GM23338 (cell line): ENCODE measurements at places on chromosomes 7 and 10. TPM values are rescaled to one million over a fixed set of nuclear protein-coding genes. Genes with fewer than 3 reads are reported as not detected.

DNA sequence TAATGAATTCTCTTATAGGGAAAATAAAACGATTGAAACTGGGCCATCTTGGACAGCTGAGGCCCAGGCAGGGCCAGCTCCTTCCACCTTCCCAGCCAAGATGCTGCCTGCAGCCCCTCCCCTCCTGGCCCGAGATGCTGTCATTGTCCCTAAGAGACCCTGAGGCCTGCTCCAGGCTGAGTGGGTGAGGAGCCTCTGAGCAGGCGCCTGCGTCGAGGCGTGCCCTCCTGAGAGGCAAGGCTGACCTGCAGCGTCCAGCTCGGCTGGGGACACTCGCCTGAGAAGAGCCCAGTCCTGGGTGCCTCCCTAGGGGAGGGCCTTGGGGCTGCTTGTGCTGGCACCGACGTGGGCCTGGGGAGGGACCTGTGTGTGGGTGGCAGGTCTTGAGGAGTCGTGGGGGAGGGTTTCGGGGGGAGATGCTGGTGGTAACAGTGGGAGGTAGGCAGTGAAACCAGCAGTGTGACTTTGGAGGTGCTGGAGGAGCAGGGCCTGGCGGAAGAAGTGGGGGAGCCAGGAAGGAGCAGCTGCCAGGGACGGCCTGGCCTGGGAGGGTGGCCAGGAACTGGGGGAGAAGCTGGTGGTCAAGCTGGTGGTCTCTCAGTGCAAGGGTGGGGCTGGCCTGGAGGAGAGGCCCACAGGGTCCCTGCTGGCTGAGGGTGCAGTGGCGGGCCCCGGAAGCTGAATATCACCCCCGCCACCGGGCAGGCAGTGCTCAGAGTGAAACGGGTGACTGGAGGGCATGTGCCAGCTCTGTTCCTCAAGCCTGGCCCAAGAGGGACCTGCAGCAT, 7.9 kb downstream of the GPR146 start:
- DNase-seq: no peak
- H3K4me1 ChIP-seq: peaks cover 8% of the 10 kb centered on the region; the same call in 1 of the 2 replicates
- no peak overlapping the region for H3K4me3 ChIP-seq
- no peaks in the 10 kb centered on the region for H3K27me3 ChIP-seq
- H3K36me3 ChIP-seq: no peaks in the 10 kb centered on the region
- peak overlapping the region; percentile 32; the same call in 1 of the 2 replicates for H3K27ac ChIP-seq

FXYD4 gene
- not detected in 2 replicates for polyA plus RNA-seq

DNAJC9 gene
- polyA plus RNA-seq: 23.6 and 31.0 TPM in 2 replicates

GRCh38 chr10:45433716-45434469, 59.9 kb downstream of the ALOX5 start:
- H3K27me3 ChIP-seq: no peaks in the 10 kb centered on the region
- H3K4me3 ChIP-seq: no peak overlapping the region
- no peak for DNase-seq
- no peaks in the 10 kb centered on the region for H3K36me3 ChIP-seq
- no peak overlapping the region for H3K27ac ChIP-seq
- H3K4me1 ChIP-seq: 0 out of 2 replicates have a peak, but pooled peaks cover 14% of the 10 kb centered on the region

GRCh38 chr7:151046603-151047573, 1.4 kb upstream of the ASIC3 start:
- peaks cover 22% of the 10 kb centered on the region for H3K27me3 ChIP-seq
- no peaks in the 10 kb centered on the region for H3K36me3 ChIP-seq
- no peak overlapping the region for H3K27ac ChIP-seq
- H3K4me3 ChIP-seq: no peak overlapping the region

GRCh38 chr7:112167147-112167546, 39.1 kb downstream of the DOCK4 start:
- H3K27me3 ChIP-seq: no peaks in the 10 kb centered on the region
- H3K36me3 ChIP-seq: no peaks in the 10 kb centered on the region
- peaks cover 18% of the 10 kb centered on the region for H3K4me1 ChIP-seq
- DNase-seq: no peak

GRCh38 chr7:24793982-24794648, 36.9 kb upstream of the GSDME start:
- H3K4me1 ChIP-seq: no peaks in the 10 kb centered on the region
- H3K27me3 ChIP-seq: no peaks in the 10 kb centered on the region
- H3K36me3 ChIP-seq: no peaks in the 10 kb centered on the region
- no peak overlapping the region for H3K27ac ChIP-seq
- no peak for DNase-seq

DNA sequence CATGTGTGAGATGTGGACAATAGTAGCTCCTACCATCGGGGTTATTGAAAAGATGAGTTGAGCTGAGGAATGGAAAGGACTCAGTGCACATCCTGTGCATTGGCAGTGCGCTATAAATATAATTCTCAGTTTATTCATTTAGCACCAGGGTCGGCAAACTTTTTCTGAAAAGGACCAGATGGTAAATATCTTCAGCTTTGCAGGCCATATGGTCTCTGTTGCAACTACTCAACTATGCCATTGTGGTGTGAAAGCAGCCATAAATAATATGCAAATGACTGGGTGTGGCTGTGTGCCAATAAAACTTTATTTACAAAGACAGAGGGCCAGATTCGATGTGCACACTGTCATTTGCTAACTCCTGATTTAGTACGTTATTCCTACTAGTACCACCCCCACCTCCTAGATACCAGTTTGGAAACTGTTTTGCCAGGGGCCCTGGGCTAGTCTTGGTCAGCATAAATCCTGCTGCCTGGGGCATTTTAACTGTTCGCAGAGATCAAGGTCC, 422.9 kb upstream of the MKI67 start:
- H3K4me3 ChIP-seq: no peak overlapping the region
- no peaks in the 10 kb centered on the region for H3K36me3 ChIP-seq
- H3K27me3 ChIP-seq: no peaks in the 10 kb centered on the region

DNA sequence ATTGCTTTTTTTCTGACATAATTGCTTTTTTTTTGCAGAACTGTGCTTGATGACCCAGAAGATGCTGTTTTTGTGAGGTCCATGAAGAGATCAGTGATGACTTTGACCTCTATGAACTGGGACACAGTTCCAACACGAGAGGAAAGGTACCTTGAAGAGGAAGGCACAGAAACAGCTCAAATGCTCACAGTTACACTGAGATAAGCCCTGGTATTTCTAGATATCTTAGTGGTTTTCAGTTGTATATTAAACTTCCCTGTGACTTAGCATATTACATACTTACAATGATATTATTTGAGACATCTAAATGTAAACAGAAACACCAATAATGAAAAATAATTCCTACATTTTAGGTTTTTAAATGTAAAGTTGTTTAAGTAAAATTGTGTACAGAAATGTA, 54.7 kb downstream of the LRRC72 start:
- DNase-seq: no peak
- no peaks in the 10 kb centered on the region for H3K27me3 ChIP-seq
- H3K4me1 ChIP-seq: no peaks in the 10 kb centered on the region
- H3K27ac ChIP-seq: no peak overlapping the region
- H3K4me3 ChIP-seq: no peak overlapping the region

CHAT gene
- polyA plus RNA-seq: not detected in 2 replicates

DNA sequence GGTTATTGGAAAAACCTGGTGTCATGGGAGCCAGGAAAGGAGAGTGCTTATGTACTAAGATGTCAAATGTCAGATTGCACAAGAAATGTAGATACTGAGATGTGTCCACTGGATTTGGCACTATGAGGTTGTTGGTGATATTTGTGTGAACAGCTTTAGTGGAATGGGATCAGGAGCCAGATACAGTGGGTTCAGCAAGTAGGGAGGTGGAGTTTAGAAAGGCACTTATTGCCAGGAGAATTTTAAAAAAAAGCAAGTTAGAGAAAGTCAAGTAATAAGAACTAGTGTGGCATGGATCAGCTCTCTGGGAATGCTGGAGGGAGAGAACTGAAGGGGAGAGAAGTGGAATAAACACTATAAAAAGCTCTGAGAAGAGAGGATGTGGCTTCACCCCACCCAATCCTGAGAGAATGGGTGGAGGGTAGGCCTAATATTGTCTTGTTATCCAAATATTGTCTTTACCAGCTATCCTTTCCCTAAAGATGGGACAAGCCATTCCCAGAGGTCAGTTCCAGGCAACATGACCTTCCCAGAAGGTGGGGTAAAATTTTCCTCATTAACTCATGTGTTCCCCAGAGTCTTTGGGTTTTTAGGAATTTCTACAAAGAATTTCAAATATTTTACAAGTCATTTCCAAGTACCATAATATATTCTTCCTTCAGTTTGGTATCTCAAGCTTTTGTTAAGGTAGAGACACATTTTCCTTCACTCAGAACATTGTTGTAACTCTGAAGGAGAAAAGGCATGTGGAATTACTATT, 42.3 kb downstream of the ENTPD1 start:
- H3K36me3 ChIP-seq: 0 out of 2 replicates have a peak, but pooled peaks cover 6% of the 10 kb centered on the region
- H3K4me1 ChIP-seq: no peaks in the 10 kb centered on the region
- H3K27me3 ChIP-seq: no peaks in the 10 kb centered on the region
- no peak overlapping the region for H3K27ac ChIP-seq
- no peak for DNase-seq
- H3K4me3 ChIP-seq: no peak overlapping the region

GPC2 gene
- 9.8 and 10.7 TPM in 2 replicates for polyA plus RNA-seq

- H3K36me3 ChIP-seq: no peaks in the 10 kb centered on the region
- peaks cover 20% of the 10 kb centered on the region for H3K4me1 ChIP-seq
- H3K27ac ChIP-seq: 0 out of 2 replicates have a peak overlapping the region, but pooled peaks have one; percentile 22
- DNase-seq: no peak
- H3K4me3 ChIP-seq: no peak overlapping the region
- no peaks in the 10 kb centered on the region for H3K27me3 ChIP-seq
Measured at GRCh38 chr10:1380088-1380671, 324.0 kb downstream of the WDR37 start.

- no peaks in the 10 kb centered on the region; the same call in 1 of the 2 replicates for H3K4me1 ChIP-seq
- no peak overlapping the region for H3K27ac ChIP-seq
- no peaks in the 10 kb centered on the region for H3K27me3 ChIP-seq
- no peaks in the 10 kb centered on the region for H3K36me3 ChIP-seq
- no peak overlapping the region for H3K4me3 ChIP-seq
- no peak for DNase-seq
Measured at GRCh38 chr10:95783741-95784140, 27.8 kb downstream of the ENTPD1 start.

OR2A1 gene
- polyA plus RNA-seq: 1.2 and 1.6 TPM in 2 replicates
